Stimulated activated CD4-positive, alpha-beta T cell treated with anti-CD3 and anti-CD28 coated beads, Interleukin-1b, Interleukin-23, amount 100 ng/mL, for 1 hour (primary cell): ENCODE measurements at places on chromosomes 7 and 10.
A peak's percentile ranks its signal among the peaks of the same experiment; 100 is the strongest.

- no peak for DNase-seq
These were observed 50.5 kb upstream of the BMPER start for GRCh38 chr7:33854801-33855350.

GRCh38 chr10:124911124-124912067 is 30.5 kb upstream of the ZRANB1 start:
- no peak for DNase-seq

DNA sequence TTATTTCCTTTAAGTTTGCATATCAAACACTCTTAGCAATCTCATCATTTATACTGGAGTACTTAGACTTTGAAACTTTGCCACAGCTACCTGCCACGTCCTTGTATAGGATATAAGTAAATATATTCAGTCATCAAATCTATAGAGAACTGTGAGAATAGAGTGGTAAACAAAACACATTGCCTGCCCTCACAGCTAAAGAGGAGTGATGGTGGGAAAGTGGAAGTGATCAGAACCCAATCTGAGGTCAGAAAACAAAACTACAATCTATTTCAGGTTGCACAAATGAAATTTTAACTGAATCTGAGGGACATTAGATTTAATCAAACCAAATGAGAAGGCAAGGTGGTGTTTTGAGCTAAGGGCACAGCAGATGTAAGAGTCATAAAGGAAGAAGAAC is 74.8 kb downstream of the ZEB1 start:
- DNase-seq = no peak

GRCh38 chr10:10292501-10292900 is 725.2 kb upstream of the CELF2 start:
- no peak for DNase-seq

- no peak for DNase-seq
These were observed 287.6 kb downstream of the LRMDA start for GRCh38 chr10:75718991-75719390.

GRCh38 chr7:66740302-66740979 is at the start of gene RABGEF1:
TSS of gene RABGEF1 (plus strand) at chr7:66740733. CDS start at chr7:66771900, 31,167 bp downstream.
- DNase-seq = peak; percentile 95
